ENCODE measurements at places on chromosomes 5 and 9.

GRCh38 chr5:58718269-58718978 lies 135.5 kb downstream of the RAB3C start:
- no peak for DNase-seq

DNA sequence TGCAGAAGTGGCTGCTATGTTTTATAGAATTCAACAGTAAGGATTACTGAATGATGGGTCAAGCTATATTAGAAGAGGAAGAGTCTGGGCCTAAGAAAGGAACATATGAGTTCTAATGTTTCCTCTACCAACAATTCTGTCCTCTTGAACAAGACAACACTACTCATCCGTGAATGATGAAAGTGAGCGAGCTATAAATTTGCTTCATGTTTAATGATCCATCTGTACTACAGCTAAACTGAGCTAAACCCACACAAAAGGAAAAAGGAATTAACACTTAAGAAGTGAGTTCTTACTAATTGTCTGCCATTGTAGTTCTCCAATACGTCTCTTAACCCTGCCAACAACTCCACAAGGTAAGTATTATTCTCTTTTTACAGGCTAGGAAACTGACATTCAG lies 204.4 kb downstream of the GLIS3 start:
- DNase-seq, result no peak

- peak; percentile 72 for DNase-seq
Observed at GRCh38 chr5:126780165-126780827, 3.4 kb downstream of the LMNB1 start.

DNA sequence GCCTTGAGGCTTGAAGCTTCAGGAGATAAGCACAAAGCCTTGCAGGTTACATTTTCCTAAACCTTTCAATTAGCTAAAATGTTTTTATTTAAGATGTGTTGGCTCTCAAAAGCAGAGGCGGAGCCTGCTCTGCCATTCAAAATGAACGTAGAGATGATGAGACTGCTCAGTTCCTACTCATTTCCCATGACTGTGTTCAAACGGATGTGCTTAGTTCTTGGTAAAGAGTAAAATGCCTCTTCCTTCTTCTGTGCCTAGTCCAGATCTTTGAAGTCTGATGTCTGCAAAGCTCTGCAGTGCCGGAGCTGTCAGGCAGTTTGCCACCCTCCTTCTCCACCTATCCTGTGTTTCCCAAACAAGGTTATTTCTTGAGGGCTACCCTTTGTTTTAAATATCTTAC lies 46.3 kb upstream of the ADAMTSL1 start:
- no peak for DNase-seq

GRCh38 chr5:61120534-61120933 lies 41.7 kb downstream of the SMIM15 start:
- no peak for DNase-seq

DNA sequence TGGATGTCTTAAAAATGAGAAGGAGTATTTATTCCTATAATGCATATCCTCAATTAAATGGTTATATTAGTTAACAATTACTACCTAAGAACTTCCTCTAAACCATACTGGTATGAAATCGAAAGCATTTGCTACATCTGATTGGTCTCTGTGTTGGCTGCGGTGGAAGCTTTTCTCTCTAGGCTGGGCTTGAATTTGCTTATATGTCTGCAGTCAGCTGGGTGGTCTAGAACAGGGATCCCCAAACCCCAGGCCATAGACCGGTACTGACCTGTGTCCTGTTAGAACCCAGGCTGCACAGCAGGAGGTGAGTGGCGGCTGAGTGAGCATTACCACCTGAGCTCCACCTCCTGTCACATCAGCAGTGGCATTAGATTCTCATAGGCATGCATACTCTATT lies 112.3 kb downstream of the TLE4 start:
- DNase-seq, result no peak

DNA sequence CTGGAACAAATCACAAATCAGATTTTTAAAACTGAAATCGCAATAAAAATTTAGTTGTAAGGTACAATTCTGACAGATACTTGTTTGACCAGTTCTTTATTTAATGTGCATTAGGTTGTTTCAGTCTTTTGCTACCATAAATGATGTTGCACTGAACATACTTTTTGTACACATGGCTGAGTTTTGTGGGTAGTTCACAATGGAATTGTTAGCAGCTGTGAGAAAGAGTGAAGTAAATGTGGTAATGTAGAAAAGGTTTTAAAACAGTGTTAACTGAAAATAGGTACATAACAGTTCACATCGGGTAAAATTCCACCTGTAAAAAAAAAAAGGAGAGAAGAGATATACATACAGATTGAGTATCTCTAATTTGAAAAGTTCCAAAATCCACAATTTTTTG lies 25.6 kb downstream of the MRPS27 start:
- DNase-seq, result no peak

- no peak for DNase-seq
Observed at GRCh38 chr9:84738353-84738752, 68.8 kb downstream of the NTRK2 start.

GRCh38 chr5:145598184-145598583 lies 237.0 kb downstream of the PRELID2 start:
- no peak for DNase-seq

DNA sequence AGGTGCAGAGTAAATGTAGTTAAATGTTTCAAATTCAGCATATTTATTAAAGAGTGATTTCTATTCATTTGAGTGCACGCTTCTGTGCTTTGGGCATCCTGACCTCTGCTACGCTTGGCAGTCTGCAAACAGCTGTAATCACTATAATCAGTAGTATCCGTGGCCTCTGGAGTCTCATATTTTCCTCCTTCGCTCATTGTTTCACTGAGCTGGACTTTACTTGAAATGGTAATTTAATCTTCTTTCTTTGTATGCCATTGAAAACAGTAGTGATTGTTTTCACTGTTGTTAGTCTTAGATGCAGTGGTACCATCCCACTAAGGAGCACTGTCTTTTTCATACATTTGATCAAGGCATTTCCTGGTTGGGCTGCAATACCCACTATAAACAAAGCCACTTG lies 43.5 kb upstream of the CAVIN4 start:
- DNase-seq, result no peak

DNA sequence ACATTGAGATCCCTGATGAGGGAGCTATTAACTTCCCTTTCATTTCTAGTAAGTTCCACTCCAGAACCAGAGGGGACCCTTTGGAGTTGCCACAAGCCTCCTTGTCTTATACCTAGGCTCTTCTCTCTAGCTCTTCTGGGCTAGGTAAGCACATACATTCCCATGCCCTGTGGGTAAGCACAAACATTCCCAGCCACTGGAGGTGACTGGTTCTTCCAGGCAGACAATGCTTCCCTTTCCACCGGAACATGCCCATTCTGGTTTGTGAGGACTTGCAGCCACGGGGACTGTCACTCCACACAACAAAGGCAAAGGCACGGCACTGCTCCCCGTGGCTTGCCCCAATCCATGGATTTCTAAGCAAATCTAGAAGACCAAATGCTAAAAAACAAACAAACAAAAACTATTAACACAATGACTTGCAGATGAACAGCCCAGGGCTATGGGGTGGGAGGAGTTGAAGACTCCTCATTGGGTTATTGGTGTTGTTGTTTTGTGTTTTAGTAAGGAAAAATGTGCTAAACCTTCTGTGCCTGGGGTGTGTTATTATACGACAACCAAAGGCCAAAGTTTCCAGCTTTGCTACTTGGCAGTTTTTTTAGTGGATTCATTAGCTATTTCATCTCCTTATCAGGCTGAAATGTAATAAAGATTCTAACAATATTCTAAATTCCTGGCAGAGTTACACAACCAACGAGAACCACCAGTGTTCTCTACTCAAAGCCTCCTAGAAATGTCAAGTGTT lies 276.2 kb downstream of the SYK start:
- no peak for DNase-seq

DNA sequence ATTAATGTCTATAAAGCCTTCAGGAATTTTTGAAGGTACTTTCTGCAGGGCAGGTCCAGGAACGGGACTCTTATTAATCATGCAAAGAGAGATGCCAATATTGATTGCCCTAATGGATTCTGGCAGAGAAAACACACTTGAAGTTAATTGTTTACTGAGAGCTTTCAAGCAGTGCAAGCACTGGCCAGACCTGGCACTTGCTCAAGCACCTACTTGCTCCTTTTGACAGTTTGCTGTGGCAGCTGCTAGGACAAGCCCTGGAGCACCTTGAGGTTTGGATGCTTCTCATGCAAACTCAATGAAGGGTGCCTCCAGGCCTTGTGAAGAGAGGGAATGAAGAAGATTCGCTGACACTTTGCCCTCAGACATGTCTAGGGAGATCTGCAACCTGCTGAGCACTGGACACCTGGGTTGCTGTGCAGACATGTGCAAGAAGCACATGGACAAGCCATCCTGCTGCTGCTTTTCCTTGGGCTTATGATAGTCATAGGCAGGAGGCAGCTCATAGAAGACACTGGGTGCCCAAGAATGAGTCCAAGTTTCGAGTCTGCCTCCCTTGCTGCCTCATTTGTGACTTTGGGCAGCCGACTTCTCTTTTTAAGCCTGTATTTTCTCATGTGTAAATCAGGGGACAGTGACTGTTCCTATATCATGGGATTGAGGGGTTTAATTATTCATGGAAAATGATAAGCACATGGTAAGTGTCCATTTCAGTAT lies 88.8 kb upstream of the EQTN start:
- DNase-seq, result no peak

DNA sequence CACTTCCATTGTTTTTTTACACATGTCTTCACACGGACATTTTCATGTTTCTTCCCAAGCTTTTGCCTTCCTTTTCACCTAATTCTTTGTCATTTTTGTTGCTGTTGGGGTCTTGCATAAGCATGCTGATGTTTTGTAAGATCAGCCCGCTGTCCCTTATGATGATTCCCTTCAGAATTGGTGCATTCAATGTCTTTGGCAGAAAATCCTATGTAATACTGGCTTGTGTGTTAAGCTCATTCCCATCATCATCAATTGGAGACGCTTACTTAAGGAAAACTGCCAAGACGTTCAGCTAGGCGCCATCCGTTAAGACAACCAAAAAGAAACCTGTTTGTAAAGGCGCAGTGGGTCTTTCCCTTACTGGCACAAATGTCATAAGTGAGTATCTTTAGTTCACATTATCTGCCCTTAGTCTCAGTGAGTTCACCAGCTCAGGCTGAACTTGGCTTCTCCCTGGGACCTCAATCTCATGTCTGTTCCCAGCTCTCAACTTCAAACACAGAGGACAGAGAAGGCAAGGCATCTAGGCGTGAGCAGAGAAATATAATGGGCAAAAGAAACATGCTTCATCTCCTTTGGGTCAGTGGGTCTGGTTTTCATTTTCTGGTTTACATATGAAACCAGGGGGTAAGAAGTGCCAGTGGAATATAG lies 97.9 kb downstream of the EFNA5 start:
- DNase-seq, result no peak

GRCh38 chr5:63233361-63233760 lies 654.7 kb downstream of the LRRC70 start:
- DNase-seq, result no peak

DNA sequence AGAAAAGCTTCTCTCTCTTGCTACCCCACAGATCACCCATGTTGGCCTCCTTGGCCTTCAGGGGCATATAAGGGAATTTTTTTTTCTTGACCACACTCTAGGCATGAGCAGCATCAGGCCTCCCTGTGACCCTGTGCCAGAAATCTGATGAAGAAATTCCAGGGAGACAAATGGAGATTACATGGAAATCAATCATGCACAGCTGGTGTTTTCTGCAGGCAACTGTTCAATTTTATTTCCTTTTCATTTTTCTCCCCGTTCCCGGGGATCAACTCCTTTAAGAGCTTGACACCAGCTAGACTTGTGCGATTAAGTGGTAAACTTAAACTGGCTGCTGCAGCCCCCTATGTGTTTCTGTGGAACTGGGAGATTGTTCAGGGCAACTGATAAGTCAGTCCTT lies 59.3 kb downstream of the GALNT10 start:
- no peak for DNase-seq

- DNase-seq, result no peak
Observed at GRCh38 chr9:36017278-36017677, 19.4 kb upstream of the RECK start.

DNA sequence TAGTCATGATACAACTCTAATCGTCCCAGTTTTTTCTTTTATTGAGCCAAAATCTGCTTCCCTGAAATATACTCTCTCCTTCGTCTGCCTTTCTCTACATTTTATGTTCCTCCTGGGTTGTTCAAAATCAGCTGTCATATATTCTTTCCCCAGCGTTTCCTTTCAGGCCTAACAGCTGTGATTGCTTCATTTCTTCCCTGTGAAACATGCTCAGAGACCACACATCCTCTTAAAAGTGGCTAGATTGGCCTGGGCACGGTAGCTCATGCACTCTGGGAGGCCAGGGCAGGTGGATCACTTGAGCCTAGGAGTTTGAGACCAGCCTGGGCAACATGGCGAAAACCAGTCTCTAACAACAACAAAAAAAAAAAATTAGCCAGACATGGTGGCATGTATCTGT lies 25.1 kb downstream of the NFX1 start:
- DNase-seq, result no peak

GRCh38 chr9:135289081-135289491 lies 190.5 kb upstream of the PPP1R26 start:
- DNase-seq, result no peak

DNA sequence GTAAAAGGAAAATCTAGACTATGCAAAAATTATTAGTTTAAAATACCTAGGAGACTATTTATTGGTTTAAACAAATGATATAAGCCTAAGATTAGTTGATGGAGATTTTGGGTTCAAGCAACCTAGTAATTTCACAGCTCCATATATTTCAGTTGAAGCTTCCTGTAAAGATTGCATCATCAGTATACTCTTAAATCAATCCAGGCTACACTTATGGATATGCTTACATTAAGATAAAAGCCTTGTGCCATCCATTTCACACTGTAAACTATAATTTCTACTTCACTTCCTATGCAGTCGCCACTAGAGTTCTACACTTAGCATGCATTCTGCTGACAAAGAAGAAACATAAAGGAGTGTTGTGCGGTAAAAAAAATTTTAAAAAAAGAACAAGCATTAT lies 7.3 kb upstream of the LIX1 start:
- no peak for DNase-seq

DNA sequence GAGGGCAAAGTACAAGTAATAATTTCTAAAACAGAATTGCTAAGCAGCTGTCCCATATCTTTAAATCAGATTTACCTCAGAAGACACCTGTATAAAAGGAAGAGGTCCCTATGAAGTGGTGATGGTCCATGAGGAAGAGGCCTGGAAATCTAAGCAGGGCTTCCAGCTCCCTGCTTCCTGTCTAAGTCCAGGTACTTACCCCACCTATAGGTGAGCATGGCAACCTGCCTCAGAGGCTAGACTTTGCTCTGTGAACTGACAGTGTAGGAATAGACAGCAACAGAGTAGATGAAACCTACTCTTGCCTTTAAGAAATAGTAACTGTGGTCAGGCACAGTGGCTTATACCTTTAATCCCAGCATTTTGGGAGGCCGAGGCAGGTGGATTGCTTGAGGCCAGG lies 55.8 kb upstream of the ARRDC3 start:
- no peak for DNase-seq

DNA sequence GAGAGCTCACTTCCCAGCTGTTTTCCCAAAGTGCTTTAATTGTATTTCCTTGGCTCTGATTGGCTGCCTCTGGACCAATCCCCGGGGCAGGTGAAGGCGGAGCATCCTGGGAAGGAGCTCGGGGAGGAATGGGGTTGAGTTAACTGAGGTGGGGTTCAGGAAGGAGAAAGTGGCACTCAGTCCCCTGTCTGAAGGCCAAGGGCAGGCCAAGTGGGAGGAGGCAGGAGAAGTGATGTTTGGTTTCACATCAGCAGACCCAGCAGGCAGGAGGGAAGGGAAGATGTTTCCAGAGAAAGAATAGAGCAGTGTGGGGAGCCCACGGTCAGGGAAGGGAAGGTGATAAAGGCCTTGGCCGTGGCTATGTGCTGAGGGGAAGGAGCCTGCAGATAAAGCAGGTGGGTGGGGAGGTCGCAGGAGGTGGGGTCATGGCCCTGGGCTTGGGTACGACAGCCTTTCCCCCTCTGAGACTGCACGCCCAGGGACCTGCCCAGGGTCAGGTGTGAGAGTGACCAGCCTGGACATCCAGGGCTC lies 3.1 kb downstream of the TSPAN17 start:
- DNase-seq, result no peak
